ENCODE measurements at places on chromosomes 2 and 18. TPM values are rescaled to one million over a fixed set of nuclear protein-coding genes. Genes with fewer than 3 reads are reported as not detected.

KRTCAP3 gene
- polyA plus RNA-seq: 14.7 TPM

PTPRN gene
- polyA plus RNA-seq: not detected

RASGRP3 gene
- 0.97 TPM for polyA plus RNA-seq

RTKN gene
- 110 TPM for polyA plus RNA-seq

COL4A3 gene
- not detected for polyA plus RNA-seq

ABCG5 gene
- not detected for polyA plus RNA-seq
